Ecto neural progenitor cell (in vitro differentiated cells): ENCODE measurements at places on chromosomes 16 and 17.
A peak's percentile ranks its signal among the peaks of the same experiment; 100 is the strongest.

- DNase-seq = peak; percentile 83
Measured at GRCh38 chr16:14405611-14406537, 224.2 kb downstream of the PARN start.

DNA sequence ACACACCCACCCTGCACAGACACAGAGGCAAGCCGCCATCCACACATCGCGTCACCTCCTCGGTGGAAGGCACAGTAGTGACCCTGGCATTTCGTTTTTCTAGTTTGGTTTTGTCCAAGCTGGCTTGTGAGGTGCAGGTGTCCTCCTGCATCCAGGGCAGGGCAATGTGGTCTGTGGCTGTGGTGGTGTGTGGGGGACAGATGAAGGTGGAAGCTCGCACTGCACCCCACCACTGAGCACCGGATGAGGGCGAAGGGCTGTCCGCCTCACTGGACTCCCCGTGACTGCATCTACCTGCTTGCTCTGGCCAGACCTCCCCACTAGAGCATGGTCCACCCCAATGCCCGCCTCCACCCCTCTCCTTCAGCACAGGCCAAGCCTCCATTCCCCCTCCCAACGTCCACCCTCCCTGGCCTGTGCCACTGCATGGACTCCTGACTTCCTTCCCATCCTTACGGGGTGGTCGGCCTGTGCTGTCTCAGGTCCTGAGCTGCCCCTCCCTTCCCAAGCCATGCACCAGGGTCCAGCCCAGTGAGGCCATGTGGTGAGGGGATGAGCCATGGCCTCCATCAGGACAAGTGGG is 78.8 kb upstream of the CBX4 start:
- no peak for DNase-seq

GRCh38 chr17:72592967-72593325 is 472.1 kb downstream of the SOX9 start:
- DNase-seq = no peak

DNA sequence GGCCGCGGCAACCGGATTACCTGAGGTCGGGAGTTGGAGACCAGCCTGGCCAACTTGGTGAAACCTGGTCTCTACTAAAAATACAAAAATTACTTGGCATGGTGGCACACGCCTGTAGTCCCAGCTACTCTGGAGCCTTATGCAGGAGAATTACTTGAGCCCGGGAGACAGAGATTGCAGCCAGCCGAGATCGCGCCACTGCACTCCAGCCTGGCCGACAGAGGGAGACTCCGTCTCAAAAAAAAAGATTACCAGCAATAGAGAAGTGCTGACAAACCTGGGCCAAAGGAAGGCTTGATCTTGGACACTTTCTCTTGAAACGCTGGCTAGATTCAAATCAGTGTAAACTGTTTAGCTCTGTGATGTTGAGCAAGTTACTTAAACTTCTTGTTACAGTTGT is 4.3 kb downstream of the MT1H start:
- peak; percentile 65 for DNase-seq

DNA sequence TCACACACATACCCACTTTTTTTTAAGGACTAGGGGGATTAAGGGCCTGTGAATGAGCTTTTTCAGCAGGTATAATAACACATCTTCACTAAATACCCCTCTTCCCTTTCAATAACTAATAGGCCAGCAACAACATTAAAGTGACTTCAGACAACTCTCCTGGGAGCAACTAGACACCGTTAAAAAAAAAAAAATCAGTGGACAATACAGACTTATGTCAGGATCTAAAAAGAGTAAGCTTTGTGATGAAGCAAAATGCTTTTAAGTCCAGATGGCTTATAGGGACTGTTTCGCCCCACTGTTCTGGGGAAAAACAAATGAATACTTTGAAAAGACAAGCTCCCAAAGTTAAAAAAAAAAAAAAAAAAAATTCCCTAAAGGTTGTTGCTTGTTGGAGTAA is 29.0 kb downstream of the SPAG9 start:
- DNase-seq = no peak

GRCh38 chr16:76222853-76223252 is 54.3 kb upstream of the CNTNAP4 start:
- DNase-seq = no peak

- DNase-seq = no peak
Measured at GRCh38 chr16:58773870-58774269, 39.8 kb upstream of the GOT2 start.
